Left cardiac atrium (tissue), 4 donors: ENCODE measurements at places on chromosomes 1 and 21.

- DNase-seq: no peak
Observed at GRCh38 chr1:65009724-65010420, 43.5 kb upstream of the JAK1 start.

DNA sequence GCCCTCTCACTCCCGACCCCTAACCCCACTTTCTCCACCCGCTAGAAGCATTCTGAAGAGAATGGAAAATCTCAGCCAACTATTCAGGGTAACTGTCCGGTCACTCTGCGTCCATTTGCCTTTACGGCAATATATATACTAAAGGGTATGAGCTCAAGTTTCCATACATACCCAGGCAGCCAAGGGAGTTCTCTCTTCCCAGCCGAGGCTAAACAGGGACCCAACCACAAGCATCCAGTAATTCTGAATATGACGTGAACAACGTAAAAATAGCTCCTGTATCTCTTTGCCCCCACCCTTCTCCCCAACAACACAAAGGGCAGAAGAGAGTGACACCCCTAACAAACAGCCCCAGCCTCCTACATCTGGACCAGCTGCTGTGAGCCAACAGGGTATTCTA, 67.7 kb downstream of the SSBP3 start:
- no peak for DNase-seq

DNA sequence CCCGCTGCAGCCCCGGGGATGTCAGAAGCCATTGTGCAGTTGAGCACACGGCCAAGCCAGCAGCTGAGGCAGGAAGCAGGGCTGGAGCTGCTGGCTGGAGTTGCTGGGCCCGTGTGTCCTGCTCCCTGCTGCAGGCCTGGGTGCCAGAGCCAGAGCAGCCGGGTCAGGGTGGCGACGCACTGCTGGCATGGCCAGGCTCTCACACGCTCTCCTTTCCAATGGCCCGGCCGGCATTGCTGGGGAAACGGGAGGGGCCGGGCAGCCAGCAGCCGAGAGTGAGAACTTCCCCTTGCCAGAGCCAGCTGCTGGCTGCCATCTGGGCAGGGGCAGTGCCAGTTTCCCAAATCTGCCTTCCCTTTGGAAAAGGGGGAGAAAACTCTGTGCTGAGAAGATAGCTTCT, 82.4 kb upstream of the PROX1 start:
- peak; percentile 39 for DNase-seq

- no peak for DNase-seq
Observed at GRCh38 chr1:205985330-205986005, 17.7 kb downstream of the RAB7B start.
